ENCODE measurements at places on chromosomes 2 and 18.

- DNase-seq: no peak
These were observed 585 bp downstream of the PNKD start for GRCh38 chr2:218270721-218271486.

DNA sequence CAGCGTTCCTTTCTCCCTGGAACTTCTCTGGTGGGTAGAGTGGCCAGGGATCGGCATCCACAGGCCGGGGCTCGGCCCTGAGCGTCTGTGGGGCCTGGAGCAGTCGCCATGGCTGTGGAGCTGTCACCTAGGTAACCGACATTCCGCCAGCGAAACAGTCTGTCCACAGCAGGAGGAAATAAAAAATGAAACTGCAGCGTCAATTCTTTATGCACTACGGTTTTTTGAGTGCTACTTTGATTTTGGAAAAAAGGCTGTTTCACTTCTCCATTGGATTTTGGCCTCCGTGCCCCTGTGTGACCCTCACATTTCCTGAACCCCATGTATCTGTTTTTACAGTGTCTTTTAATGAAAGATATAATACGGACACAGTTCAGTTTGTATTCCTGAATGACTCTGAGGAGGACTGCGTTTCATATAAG, 163.4 kb downstream of the LDLRAD4 start:
- peak; percentile 85 for DNase-seq

- no peak for DNase-seq
These were observed 289.6 kb downstream of the SOCS6 start for GRCh38 chr18:70578480-70578879.

DNA sequence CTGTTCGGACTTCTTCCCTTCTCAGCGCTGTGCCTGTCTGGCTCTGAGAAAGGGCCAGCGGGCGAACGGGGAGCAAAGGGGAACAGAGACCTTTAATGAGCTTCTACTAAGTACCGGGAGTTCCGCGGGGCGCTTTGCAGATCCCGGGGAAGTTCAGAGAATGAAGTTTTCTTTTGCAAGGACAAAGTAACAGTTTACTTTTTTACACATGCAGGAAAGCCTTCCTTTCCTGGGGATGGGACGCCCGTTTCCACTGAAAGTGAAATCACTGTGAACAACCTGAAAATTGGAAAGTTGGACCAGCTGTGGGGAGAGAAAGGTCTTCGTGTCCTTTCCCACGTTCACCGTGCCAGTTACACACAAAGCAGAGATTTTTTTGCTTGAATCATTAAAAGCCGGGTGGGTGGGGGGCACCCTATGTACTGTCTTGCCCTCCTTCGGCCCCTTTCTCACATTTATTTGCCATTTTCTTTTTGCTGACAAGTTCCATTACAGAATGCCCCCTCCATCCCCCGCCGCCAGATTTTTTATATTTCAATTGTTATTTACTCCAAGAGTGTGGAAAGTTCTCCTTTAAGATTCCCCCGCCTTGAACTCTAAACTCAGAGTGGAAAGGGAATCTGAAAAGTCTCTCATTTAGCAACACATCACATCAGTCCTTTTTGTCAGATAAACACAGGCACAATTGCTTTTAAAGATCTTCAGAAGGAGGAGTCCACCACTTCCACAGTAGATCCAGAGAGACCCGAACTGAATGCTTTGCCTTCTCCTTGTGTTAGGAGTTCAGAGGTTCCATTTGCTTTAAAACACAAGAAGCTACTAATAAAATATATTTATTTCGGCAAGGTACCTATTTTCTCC, 1.1 kb upstream of the FN1 start:
- peak; percentile 63 for DNase-seq

- peak; percentile 35 for DNase-seq
These were observed 156.3 kb downstream of the SUCLG1 start for GRCh38 chr2:84302513-84303412.

DNA sequence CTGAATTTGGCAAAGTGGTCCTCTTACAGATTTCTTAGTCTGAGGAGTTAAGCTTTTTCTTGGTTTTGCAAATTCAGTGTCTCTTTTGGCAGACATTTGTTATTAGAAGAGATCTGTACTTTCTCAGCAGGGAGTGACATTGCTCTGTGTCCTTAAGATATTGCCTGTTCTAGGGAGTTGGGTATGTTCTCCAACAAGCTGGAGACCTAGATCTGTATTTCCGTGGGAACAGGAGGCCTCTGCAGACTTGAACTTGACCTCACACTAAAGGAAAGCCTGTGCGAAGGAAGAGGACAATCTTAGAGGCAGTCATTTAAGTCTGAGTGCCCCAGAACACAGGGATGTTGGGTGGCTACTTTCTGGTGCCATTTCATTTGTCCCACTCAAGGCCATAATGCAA, 107.0 kb upstream of the ATP8B1 start:
- no peak for DNase-seq

DNA sequence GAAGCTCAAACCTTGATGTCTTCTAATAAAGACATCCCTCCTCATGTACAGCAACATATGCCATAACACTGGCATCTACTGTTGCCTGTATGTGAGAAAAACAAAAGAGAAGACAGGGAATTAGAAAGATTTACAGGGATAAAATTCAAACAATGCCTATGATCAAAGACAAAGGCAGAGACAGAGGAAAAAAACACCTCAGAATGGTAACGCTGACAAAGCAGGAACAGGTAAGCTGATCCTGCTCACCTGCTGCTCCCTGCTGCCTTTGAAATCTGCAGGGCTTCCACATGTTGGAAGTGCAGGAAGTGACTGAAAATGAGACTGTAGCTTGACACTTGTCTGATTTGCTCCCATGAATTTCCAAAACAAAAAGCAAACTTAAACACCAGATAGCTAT, 90.2 kb upstream of the DNAJC10 start:
- no peak for DNase-seq

GRCh38 chr18:24126155-24126961, 12.5 kb upstream of the CABYR start:
- DNase-seq: no peak

DNA sequence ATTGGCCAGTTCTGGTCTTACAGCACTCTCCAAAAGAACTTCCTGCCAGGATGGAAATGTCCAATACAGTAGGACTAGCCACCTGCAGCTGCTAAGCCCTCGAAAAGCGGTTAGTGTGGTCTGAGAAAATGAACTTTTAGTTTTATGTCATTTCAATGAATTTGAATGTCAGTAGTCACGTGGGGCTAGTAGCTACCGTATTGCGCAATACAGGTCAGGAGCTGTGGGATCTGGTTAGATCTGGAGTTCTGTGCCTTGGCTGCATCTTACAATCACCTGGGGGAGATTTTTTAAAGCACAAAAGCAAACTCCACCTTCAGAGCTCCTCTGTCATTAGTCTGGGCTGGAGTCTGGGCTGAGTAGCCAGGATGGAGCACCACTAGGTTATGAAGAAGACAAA, 35.9 kb downstream of the C1QL2 start:
- DNase-seq: no peak

DNA sequence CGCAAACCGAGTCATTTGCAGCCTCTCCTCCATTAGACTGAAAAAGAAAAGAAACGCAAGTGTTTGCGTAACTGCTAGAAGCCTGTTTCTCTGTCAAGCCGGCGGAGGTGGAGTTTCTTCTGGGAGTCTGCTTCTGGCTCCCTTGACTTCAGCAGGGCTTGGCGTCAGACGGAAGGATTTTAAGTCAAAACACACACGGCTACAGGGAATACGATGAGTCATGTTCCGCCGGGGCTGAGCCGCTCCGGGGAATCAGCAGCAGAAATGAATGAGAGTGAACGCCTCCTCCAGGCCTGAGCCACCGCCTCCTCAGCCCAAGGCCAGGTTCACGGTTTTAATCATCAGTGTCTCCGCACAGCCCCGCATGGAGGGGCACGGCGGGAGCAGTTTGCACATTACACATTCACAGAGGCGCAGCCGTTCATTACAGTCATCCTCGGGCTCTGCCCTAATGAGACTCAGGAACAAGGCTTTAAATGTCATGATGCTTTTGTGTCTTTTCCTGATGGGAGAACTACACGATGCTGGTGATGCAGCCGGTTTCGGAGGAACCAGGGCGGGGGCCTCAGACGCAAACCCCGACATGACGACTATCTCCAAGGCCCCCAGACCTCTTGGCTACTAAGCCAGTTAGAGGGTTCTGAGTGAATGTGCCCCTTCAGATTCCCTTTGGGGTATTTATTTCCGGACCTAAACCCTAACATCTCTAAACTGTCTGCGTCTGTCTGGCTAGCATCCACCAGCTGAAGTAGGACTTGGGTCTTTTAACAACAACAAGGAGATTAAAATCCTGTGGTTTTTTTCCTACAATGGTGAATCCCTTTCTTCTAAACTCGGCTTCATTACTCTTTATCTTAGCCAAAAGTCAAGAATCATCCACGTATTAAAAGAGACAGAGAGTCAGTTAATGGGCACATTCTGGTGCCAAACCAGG, 11.1 kb upstream of the SCG2 start:
- peak; percentile 64 for DNase-seq

DNA sequence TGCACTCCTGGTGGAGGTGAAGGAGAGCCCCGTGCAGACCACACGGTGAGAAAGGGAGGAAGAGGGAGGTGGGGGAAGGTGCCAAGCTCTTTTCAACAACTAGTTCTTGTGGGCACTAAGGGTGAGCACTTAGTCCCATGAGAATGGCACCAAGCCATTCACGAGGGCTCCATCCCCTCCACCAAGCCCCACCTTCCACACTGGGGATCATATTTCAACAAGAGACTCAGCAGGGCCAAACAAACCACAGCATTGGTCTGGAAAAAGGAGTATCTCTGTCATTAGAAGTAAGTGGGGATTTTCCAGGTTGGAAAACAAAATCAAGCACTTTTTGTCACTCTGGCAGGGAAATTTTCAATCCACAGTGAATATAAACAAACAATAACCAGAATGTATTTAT, 38.4 kb downstream of the ZAP70 start:
- no peak for DNase-seq

- DNase-seq: peak; percentile 32
These were observed 1.2 kb upstream of the SELENOI start for GRCh38 chr2:26344581-26345282.

- no peak for DNase-seq
These were observed 135.1 kb upstream of the ID2 start for GRCh38 chr2:8546612-8547283.

Measured in muscle of arm (tissue), 14 donors.